ENCODE measurements at places on chromosomes 2 and 18.

GRCh38 chr2:188196343-188197008 is 95.2 kb upstream of the GULP1 start:
- DNase-seq, result no peak

DNA sequence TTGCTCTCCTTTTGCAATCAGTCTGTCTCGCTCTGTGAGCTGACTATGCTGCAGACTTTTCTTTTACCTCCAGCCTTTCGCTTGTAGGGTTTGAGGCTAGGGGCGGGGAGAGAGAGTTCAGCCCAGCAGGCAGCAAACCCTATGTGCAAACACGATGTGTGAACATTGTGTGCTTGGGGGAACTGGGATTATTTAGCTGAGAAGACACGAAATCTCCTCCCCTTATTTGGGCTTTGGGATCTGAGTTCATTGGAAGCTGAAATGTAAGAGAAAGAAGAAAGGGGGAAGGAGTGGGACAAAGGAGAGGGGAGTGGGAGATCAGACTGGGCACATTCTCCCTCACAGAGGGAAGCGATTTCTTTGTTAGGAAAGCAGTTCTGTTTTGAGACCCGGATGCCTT is 189.6 kb upstream of the TNP1 start:
- no peak for DNase-seq

- DNase-seq, result peak; percentile 38
Measured at GRCh38 chr2:70946832-70947442, 11.2 kb downstream of the ATP6V1B1 start.

DNA sequence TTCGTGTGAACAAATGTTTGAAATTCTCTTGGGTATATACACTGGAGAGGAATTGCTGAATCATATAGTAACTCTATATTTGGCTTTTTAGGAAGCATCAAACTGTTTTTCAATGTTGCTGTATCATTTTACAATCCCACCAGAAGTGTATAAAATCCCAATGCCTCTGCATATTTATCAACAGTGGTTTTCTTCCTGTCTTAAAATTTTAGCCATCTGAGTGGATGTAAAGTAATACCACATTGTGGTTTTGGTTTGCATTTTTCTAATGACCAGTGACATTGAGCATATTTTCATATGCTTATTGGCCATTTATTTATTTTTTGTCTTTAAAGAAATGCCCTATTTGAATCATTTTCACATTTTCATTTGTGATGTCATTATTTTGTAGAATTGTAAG is 22.8 kb upstream of the LRP1B start:
- no peak for DNase-seq

- no peak for DNase-seq
Measured at GRCh38 chr2:122960759-122961641, 1064.1 kb upstream of the CNTNAP5 start.

GRCh38 chr2:33133454-33133952 is 186.8 kb downstream of the LTBP1 start:
- DNase-seq, result no peak
